Inflammatory macrophage treated with lipopolysaccharide for 4 hours (primary cell): ENCODE measurements at places on chromosomes 12 and 14.

GRCh38 chr12:67921286-67921685 is 68.0 kb upstream of the IFNG-AS1 start:
- no peak for DNase-seq

DNA sequence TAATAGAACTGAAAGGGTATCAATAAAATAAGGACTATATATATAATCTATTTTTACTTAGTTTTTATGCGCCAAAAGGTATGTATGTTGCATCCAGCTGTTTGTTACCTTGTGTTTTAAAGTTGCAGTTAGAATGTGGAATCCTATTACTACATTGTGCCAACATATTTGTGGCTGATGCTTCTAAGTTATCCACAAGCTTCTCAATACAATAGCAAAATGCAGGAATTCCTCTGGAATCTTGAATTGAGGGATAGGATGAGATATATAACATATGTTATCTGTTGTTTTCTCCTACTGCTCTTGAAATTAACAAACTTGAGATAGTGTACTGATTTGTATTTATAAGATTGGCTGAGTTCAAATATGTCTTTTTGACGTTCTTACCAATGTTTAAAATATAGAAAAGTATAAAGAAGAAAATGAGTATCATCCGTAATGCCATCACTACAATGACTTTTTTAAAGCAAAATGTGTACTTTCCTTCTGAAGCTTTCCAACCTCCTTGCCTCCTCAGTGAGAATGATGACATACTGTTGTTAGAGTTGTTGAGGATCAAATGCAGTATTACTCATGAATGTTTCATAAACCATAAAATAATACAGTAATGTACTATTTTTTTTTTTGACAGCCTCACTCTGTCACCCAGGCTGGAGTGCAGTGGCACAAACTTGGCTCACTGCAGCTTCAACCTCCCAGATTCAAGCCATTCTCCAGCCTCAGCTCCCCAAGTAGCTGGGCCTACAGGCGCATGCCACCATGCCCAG is 6.6 kb downstream of the RAP1B start:
- peak; percentile 64 for DNase-seq

DNA sequence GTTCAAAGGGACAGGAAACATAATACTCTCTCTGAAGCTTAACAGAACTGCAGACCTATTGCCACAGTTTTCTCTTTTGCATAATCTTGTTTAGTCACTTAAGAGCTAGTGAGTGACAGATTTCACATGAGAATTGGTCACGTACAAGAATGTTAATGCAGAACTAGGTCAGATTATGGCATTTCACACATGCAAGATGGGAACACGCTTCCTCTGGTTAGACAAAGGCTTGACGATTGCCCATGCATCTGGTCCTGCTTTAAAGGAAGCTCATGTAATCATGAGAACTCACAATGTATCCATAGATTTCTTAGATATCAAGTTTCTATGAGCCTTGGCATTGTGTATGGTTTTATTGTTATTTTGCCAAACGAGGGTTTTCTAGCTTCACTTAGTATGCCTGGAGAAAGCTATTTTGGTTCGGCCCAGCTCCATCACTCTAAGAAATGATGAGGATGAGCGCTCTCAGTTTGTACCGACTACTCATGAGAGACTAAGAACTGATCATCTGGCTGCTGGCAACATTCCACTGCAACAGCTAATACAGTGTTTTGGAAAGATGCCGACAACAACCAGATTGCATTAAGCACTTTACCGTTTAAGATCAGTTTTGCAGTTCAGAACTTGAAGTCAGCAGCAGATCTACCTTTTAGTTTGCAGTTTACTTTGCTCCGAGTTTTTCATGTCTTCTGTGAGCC is 380.0 kb downstream of the DIO2 start:
- no peak for DNase-seq

DNA sequence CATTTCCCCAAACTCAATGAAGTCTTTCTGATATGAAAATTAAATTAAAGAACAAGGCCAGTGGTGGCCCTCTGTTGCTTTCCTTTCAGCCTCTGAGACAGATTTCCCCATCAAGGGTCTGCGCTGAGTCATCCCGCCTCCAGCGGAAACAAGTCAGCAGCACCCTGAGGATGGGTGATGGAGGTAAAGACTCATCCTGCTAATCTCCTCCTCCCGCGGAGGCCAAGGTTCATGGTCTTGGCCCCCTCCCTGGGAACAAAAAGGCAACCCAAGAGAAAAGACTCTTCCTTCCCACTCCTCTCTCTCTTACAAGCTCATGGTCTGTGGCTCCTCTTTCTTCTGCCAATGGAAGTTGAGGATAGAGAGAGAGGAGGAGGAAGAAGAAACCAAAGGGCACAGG is 9.0 kb upstream of the NUMB start:
- DNase-seq: peak; percentile 96

DNA sequence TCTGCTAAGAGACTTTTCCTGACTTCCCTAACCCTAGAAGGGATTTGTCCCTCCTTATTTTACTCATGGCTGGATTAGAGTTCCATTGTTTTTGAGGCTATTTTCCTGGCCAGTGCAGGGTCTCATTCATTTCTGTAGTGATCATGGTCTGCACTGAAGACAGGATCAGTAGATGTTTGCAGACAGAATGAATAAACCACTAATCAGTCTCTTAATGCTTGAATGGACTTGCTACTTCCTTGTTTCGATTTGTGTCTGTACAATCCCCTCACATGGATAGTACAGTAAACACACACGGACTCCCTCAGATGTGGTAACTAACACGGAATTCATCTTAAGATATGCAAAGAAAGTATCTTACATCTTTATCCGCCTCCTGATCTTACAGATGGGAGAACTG is 102.6 kb upstream of the PRB2 start:
- no peak for DNase-seq

GRCh38 chr12:99257672-99258071 is 389.9 kb upstream of the GARIN6 start:
- no peak for DNase-seq
